Activated CD8-positive, alpha-beta memory T cell treated with anti-CD3 and anti-CD28 coated beads, Interleukin-2, amount 50 U/mL, for 48 hours (primary cell): ENCODE measurements at places on chromosomes 6 and 20.
A peak's percentile ranks its signal among the peaks of the same experiment; 100 is the strongest.

GRCh38 chr20:14643556-14643955 lies 306.1 kb upstream of the FLRT3 start:
- no peak for DNase-seq

DNA sequence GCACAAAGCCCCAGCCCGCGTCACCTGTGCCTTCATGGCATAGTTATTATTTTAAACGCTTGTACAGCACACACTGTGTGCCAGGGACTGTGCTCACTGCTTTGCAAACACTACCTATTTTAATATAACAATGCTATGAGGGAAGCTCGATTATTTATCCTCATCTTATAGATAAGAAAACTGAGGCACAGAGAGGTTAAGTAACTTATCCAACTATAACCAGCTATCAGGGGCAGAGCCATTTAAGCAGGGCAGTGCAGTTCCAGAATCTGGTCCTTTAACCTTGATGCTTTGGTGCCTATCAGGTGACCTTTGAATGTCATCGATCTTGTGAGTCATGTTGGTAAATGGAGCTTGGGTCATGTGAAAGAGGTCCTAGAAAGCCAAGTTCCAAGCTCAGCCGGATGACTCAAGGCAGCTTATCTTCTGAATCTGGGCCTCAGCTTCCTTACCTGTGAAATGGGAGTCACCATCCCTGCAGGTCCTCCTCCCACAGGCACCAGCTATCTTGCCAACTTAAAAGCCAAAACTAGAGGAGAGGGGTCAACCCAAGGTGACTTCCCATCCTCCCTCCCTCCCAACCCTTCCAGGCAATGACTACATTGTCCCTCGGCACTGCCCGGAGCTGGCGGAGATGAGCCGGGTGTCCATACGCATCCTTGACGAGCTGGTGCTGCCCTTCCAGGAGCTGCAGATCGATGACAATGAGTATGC lies 56.4 kb upstream of the TTPAL start:
- DNase-seq = no peak

GRCh38 chr6:105135907-105136430 lies 43.8 kb downstream of the POPDC3 start:
- no peak for DNase-seq

GRCh38 chr6:4668271-4669179 lies 107.7 kb upstream of the CDYL start:
- no peak for DNase-seq

DNA sequence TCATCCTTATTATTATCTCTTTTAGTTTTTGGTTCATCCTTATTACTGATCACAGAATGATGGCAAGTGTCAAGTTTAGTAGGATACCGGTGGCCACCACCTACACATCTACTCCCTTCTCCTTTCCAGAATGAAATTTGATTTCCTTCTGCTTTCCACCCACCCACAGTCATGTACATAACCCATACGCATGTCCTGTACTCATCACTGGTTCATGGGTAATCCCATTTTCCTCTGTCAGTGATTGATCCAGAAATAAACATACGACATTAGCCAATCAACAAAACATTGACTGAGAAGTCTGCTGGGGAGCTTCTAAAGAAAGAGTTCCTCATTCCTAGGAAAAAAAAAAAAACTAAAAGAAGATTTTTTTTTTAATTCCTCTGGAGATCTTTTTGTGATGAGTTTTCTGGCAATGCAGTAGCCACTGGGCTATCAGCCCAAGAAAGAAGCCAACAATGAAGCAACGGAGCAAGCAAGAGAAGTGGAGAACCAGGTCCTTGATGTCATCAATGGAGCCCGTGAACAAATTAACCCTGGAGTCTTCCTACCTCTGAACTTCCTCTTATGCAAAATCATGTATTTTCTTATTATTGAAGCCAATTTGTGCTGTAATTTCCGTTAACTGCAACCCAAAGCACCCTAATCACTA lies 127.8 kb downstream of the TASP1 start:
- DNase-seq = no peak

DNA sequence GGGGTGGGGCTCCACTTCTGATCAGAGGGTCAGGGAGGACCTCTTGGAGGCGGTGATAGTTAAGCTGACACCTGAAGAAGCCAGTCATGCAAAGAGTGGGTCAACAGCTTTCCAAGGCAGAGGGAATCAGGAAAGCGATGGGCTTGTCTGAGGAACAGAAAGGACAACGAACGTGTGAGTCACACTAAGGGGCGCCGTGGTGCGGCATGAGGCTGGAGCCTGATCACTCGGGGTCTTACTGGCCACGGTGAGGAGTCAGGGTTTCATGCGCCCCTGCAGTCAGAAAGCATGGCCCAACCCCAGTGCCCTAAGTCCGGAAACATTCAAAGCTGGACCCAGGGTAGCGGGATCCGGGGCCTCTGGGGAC lies 50.6 kb upstream of the SLC32A1 start:
- peak; percentile 64 for DNase-seq

GRCh38 chr20:37375227-37375626 lies 29.3 kb downstream of the SRC start:
- no peak for DNase-seq

DNA sequence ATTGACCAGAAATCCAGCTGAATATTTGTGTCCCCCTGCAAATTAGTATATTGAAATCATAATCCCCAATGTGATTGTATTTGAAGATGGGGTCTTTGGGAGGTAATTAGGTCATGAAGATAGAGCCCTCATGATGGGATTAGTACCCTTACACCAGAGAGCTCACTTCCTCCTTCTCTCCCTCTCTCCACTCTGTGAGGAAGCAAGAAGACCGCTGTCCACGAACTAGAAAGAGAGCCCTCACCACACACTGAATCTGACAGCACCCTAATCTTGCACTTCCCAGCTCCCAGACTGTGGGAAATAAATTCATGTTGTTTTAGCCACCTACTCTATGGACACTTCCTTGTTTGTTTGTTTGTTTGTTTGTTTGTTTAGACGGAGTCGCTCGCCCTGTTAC lies 11.9 kb upstream of the PLAGL1 start:
- DNase-seq = no peak

DNA sequence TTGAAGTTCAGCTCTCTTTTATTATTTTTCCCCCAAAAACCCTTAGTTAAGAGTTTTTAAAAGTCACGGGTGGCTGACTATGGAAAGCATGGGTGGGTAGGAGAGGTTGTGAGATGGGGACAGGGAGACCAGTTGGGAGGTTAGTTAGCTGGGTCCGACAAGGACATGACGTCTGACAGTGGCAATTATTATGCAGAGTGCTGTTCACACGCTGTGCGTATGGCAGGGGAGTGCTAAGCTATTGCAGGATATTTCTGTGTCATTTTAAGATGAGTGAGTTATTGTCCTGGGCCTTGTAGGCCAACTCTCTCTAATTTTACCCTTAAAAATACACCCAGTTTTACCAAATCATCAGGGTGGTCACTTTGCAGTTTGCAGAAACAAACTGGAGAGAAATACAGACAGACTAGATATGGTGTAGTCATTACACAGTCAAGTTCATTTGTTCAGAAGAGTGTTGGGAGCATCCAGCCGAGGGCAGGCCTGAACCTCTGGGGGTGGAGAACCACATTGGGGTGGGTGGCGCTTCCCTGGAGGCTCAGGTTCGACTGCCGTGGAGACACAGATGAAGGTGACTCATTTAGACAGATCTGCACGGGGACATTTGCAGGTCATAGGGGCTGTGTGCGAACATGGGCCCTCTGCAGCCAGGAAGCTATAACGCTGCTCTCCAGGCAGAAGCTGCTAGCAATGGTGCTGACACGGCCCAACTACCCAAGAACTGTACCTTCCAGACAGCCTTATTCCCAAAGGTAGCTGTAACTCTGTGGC lies 307.6 kb downstream of the QKI start:
- no peak for DNase-seq

GRCh38 chr20:15937179-15937578 lies 636.1 kb downstream of the KIF16B start:
- no peak for DNase-seq

- DNase-seq = no peak
Observed at GRCh38 chr20:1182106-1182505, 2.7 kb downstream of the TMEM74B start.

DNA sequence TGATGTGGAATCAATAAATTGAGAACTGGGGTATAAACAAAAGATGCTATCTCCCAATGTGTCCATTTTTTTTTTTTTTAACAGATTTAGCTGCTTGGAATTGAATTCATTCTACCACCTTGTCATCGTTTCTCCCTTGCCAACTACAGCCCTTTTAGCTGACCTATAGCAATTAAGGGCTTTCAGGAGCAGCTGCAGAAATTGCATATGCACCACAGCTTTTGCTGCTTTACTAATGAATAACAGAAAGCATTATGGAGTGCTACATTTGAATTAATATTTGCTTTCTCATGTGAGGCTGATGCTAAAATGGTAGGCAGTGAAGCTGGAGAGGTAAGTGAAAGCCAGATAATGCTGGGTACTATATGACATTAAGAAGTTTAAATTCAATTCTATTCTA lies 5.7 kb downstream of the SESN1 start:
- no peak for DNase-seq

DNA sequence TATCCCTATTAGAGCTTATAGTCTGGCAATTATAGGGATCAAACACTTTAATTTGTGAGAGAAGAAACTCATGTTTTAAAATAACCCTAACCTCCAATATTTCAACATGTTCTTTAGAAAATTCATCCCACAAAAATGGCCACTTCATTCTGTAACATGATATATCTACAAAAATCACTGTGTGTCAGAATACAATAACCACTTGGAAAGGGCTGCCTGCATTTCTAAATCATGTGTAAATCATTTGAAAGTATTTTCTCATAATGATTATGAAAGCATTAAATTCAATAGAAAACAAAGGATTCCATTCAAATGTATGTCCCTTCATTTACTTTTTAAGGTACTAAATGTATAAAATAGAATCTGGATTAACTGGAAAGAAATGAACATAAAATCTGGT lies 101.4 kb upstream of the NHSL1 start:
- DNase-seq = no peak

GRCh38 chr6:94668876-94669275 lies 908.5 kb upstream of the MANEA start:
- no peak for DNase-seq

DNA sequence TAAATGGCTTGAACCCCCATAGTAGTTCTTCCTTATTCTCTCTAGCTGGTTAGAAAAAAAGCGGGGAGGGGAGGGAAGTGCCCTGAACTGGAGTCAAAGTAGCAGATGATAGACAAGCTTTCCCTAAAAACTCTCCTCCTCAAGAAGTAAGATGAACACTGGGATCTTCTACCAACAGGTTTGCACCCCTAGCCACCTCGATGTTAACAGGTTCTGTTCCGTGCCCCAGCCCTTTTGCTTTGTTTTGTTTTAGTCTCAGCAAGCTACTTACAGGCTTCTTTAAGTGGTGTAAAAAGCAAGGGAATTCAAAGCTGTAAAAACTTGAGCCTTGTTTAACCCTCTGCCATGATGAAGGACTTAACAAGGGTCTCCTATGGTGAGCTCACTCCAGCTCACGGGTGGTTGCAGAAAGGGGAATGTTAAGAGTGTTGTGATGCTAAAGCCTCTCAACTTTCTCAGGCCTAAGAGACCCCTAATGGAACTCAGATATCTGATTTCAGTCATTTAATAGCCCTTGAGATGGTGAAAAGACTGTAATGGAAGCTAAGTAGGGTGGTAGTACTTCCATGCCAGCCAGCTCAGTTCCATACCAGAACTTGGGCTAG lies 106.0 kb downstream of the FOXO3 start:
- no peak for DNase-seq

GRCh38 chr6:107400616-107401147 lies 58.7 kb downstream of the PDSS2 start:
- DNase-seq = no peak

- DNase-seq = no peak
Observed at GRCh38 chr6:97049253-97050011, 124.9 kb downstream of the KLHL32 start.

DNA sequence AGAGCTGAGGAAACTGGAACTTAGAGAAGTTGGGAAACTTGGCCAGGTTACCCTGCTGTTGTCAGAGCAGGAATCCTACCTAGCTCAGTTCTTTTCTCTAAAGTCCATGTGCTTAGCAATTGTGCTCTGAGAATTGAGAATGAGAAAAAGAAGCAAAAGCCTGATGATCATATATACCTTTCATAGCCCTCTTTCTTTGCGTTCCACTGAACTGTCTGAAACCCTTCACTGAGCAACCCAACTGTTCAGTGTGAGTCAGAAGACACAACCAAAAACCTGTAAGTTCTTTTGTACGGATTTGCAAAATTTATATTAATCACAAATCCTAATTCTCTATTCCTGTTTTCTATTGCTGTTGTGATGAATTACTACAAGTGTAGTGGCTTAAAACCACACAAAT lies 80.6 kb downstream of the PHF3 start:
- DNase-seq = no peak

DNA sequence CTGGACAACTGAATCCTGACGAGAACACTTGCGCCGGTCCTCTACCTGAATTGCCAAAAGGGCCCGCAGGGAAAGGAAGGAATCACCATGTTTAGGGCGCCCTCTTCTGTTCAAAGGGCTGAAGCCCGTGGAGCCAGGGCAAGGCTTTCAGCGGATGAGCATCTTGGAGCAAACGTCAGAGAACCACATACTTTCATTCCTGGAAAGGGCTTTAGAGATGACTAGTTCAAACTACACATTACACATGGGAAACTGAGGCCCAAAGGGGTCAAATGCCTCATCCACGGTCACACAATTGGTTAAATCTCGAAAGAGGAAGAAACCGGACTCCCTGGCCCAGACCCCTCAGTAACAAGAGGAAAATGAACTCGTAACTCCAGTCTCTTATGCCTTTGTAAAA lies 11.5 kb upstream of the ZNF133 start:
- peak; percentile 79 for DNase-seq

- DNase-seq = no peak
Observed at GRCh38 chr6:35392111-35392702, 49.8 kb downstream of the PPARD start.

- DNase-seq = no peak
Observed at GRCh38 chr20:12718619-12719018, 290.2 kb upstream of the SPTLC3 start.

DNA sequence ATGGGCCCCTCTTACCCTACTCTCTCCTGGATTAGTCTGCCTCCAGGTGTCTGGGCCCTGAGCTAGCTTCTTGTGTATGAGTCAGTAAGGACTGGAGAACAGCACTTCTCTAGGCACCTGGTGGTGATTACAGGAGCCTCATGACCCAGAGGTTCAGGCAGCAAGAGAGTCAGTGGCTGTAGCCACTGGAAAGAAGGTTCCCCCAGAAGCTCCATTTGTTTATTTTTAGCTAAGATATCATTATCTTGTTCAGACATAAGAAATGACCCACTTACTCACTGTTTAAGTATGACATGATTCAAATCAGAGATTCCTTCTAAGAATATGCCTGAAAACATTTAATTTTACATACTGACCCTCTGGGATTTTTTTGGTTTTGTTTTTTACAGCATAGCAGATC lies 23.6 kb upstream of the SLC4A11 start:
- no peak for DNase-seq

DNA sequence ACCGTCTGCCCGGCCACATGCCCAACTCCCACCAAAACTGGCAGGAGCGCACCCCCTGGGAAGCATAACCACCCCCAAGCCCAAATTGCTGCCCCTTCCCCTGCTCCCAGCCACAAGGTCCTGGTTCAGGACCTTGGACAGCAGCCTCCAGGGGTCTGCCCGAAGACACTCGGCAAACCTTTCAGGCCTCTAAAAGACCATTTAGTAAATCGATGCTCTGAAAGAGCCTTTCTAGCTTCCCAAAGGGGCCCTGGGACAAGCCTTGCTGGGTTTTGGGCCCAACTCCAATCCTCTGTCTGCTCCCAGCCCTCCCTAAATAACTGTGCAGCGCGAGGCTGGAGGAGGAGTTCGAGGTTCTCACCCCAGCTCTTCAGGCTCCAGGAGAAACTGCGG lies 30.5 kb downstream of the GRM4 start:
- peak; percentile 57 for DNase-seq
